ENCODE measurements at places on chromosomes 3 and 15.

- DNase-seq, result no peak
Observed at GRCh38 chr15:77611767-77612166, 20.9 kb downstream of the LINGO1 start.

DNA sequence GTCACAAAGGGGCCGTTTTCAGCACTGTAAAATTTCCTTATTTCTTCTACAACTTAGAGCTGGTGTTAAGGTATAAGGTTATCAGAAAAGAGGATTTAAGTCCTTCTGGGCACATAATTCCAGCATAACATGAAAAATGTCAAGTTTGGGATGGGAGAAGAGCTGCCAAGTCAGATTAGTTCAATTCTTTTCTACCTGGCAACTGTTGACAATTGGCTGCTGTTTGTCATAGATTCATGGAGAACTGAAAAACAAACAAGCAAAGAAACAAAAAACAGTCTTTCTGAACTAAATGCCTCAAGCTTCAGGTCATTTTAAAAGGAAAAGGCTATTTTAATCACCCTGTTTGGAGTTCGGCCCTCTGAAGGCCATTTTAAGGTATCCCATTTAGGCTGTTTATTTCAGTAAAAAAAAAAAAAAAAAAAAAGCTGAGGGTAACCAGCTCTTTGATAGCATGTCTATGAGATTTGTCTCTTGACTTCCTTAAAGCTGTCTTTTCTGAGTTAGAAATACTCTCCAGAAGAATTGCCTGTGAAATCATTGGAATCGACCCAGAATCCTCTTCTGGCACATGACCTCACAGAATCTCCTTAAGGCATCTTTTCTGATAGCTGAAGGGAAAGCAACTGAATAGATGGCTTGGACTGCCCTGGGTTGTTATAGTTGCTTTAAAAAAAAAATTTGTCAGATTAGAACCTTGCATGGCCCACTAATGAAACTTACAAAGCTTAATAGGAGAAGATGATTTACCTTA, 173.3 kb downstream of the SEMA6D start:
- DNase-seq, result no peak

GRCh38 chr3:108602249-108602934, 12.9 kb downstream of the DZIP3 start:
- DNase-seq, result no peak

- no peak for DNase-seq
Observed at GRCh38 chr3:171556148-171556547, 95.9 kb upstream of the TNIK start.

- no peak for DNase-seq
Observed at GRCh38 chr3:151171145-151171757, 31.8 kb downstream of the GPR171 start.

GRCh38 chr15:44058126-44058525, 136.9 kb downstream of the FRMD5 start:
- no peak for DNase-seq

DNA sequence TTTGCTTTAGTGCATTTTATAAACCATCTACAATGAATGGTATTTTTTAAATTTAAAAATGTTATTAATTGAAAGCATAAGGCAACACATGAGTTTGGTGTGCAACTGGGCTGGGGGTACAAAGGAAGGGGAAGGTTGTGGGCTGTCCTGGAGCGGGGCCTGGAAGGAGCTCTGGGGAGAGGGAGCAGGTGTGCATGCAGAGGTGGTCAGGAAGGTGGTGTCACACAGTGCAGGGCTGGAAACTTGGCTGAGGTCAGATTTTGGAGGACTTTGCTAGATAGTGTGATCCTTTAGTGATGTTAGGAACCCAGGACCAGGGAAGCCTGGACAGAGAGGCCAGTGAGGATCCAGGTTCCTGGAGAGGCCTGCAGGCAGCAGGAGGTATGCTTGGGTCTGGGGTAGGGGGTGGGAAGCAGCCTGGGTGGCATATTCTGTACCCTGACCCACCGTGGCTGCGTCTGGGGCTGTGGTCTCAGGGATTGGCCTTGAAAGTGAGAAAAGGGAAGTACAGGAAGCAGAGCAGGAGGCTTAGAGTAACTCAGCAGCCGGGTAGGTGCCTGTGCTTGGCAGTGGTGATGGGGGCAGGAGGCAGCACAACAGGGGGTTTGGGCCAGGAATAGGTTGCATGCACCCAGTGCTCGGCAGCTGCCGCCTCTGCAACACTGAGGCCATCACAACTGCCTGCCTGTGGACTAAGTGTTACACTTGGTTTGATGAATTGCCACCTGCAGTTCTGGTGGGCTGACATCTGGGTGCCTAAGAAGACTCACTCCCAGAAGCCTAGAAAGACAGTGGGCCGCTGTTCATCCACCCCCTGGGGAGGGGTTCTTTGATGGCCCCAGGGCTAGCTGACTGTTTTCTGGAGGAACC, 33.0 kb downstream of the KY start:
- DNase-seq, result no peak

- DNase-seq, result no peak
Observed at GRCh38 chr3:62809369-62809768, 65.8 kb downstream of the CADPS start.

DNA sequence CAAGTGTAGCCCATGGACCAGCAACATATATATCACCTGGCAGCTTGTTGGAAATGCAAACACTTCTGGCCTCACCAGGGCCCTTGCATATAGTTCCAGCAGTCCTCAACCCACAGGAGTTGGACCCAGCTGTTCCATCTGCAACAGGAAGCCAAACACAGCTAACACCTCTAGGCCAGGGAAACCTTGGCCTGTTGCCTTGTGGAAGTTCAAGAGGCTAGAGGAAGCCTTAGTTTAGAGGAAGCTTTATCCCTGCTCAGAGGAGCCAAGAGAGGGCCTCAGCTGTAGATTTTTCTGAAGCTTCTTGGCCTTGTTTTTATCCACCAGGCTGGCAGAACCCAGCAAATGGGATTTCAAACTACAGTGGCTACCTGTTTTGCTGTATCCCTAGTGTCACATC, 11.4 kb downstream of the FHIT start:
- no peak for DNase-seq

DNA sequence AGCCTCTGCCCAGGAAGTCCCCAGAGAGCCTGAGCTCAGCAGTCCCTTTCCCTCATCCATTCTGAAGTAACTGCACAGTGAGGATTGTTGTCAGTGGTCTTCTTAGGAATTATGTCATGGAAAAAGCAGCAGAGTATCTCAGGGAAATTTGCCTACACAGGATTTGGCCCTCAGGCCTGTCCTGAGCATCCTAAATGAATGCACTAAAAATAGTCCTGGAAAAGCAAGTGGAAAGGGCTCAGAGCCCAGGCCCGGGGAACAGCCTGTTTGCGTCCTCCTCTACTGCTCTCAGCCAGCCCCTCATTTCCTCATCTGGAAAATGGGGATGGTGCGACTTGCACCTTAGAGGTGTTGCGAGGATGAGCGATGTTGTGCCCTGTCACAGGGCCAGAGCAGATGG, 21.6 kb downstream of the LYSMD4 start:
- DNase-seq, result no peak

GRCh38 chr3:50336452-50337174, 4.0 kb downstream of the RASSF1 start:
- DNase-seq, result peak; percentile 35

DNA sequence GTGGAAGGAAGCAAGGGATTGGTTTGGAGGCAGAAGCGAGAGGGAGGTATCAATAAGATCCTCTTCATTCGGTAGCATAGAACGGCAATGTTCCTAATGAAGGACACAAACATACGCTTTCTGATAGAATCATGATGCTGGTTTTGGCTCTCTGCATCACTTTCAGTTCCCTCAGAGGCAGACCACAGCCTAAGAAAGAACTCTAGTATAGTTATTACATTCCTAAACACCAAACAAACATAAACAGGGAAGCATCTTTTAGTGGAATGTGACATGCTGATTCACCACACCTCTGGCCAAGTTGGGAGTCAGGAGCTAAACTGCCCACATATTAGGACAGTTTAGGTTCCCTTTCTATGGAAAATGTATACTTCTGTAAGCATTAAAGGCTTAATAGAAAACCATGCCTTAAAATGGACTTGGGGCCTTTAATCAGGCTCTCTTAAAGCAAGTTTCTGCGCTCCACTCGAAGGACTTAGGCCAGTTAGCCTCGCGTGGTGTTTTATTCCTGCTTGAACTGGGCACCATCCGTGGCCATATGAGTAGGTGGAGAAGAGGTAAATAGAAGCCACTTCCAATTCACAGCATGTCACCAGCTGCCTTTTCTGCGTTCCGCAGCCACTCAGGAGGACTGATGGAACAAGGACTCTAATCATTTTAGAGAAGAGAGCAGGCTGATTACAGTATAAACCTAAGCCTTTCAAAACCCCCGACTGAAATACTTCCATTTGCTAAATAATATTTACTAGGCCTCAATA, 53.7 kb downstream of the CD47 start:
- DNase-seq, result no peak

DNA sequence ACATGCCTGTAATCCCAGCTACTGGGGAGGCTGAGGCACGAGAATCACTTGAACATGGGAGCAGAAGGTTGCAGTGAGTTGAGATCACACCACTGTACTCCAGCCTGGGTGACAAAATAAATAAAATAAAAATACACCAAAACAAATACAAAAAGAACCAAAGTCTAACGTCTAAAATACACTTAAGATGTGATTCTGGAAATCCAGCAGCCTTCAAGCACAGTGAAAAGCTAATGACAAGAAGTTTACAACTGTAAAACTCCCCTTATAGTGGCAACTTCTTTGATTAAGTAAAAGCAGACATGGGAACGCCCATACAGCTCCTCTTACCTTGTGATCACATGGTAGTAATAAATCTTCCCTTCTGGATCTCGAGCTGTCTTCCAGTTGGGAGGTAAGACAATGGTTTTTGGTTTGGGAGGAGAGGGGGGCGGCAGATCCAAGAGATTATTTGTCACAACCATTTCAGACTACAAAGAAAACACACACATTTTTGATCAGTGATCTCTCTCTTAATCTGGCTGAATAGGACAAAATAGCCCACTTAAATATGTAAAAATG, 62.8 kb downstream of the NBEAL2 start:
- DNase-seq, result no peak

- no peak for DNase-seq
Observed at GRCh38 chr3:88784925-88785324, 322.5 kb upstream of the EPHA3 start.

GRCh38 chr15:36465304-36465703, 114.1 kb upstream of the CDIN1 start:
- DNase-seq, result no peak

GRCh38 chr3:130820976-130821375, 72.9 kb upstream of the ATP2C1 start:
- DNase-seq, result peak; percentile 61

GRCh38 chr3:135383301-135383700, 582.2 kb upstream of the PPP2R3A start:
- no peak for DNase-seq

DNA sequence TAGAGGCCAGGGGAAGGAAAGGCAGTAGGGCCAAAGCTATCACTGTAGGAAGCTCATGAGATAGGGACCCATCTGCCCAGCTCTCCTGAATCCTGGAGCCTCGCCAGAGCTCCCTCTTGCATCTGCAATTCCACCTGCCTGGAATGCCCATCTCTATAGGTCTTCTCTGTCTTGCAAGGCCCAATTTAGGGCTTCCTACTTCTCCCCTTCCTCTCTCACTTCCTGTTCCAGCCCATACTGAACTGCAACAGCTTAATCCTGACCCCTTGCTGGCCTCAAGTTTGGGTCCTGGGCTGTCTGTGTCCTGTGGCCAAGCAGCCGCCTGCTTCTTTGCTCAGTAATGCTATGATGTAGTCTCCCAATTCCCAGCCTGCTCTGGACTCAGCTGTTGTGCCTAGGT, 3.6 kb upstream of the PTPN23 start:
- no peak for DNase-seq

- DNase-seq, result peak; percentile 62
Observed at GRCh38 chr3:159828542-159828943, 160.1 kb upstream of the IL12A start.

DNA sequence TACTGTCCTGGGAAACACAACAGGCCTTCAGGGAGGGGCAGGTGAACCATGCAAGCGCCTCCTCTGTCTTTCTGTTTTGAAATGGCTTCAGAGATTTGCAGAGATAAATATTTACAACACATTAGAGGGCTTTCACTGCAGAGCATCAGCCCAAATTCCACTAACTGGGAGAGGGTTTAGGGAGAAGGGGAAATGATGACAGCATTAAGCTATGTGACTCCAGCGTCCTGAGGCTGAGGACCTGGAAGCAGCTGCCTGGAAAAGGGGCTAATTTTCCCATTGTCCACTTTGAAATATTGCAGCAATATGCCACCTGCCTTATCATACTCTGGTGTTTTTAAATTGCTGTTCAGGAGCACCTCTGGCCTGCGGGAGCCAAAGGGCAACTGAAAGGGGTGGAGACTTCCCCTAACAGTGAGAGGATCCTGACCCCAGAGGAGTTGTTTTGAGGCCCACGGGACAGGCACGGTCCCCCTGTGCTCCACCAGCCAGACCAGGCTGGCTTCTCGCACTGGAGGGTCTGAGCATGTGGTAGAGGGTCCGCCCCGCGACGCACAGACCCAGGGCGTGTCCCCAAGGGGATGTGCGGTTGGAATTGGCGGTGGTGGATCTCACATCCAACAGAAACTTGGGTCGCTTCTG, 110.6 kb downstream of the XXYLT1 start:
- no peak for DNase-seq

DNA sequence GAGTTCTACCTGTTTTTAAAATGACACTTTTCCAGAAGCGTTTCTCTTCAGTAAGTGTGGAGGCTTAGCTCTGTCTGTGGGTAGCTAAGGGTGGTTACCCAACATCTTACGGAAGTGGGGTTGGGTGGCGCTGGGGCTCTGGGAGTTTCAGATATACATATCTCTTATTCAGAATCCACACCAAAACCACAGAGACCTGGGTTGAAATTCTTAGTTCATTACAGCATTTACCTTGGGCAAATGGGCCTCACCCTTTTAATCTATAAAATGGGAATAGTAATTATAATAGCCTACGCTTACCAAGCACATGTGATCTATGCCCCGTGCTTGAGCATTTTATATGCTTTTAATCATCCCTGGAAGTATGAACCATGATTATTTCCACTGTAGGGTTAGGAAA, 9.4 kb downstream of the PTPRG start:
- DNase-seq, result no peak

GRCh38 chr15:65945616-65946015, 76.3 kb downstream of the RAB11A start:
- DNase-seq, result no peak

GRCh38 chr15:70576276-70576675, 187.1 kb downstream of the UACA start:
- DNase-seq, result no peak

DNA sequence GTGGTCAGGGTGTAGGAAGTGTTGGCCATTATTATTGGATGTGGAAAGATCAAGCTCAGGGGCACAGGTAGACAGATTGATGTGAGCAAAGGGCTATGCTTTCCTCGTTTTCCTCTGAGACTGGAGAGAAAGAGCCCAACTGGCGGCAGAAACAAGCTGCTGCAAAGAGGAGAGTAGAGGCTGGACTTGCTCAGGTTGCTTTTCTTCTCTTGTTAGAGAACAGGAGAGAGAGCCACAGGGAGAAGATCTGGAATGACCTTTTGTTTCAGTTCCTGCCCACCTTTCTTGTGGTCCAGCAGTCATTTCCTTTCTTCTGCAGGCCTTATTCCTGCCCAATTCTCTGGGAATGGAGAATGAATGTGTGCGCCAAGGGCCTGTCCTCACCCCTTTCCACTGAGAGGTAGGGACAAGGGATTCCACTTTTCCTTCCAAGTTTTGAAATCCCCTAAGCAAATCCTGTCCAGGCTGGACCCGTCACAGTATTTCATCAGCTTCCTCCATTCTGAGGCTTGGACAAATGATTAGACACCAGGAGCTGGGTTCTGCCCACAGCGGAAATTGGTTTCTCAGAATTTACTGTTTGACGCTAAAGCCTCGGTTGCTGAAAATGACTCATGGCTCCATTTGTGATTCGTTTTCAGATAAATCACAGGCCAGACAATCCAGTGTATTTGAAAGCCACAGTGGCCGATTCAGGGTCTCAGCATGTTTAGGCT, 16.1 kb downstream of the ZNF80 start:
- no peak for DNase-seq

- no peak for DNase-seq
Observed at GRCh38 chr15:49645277-49645676, 24.4 kb downstream of the DTWD1 start.

Measured in ACHN (cell line).